NCI-H460 (cell line): ENCODE measurements at places on chromosomes 5 and 9. TPM values are rescaled to one million over a fixed set of nuclear protein-coding genes. Genes with fewer than 3 reads are reported as not detected.

The NCS1 gene
- 42.3 and 42.6 TPM in 2 replicates for total RNA-seq

The WWC1 gene
- total RNA-seq, result 19.0 and 21.0 TPM in 2 replicates

The CD274 gene
- total RNA-seq, result 91.1 and 98.4 TPM in 2 replicates

The PLAC8L1 gene
- total RNA-seq, result not detected in 2 replicates

The SPAG8 gene
- total RNA-seq, result 0.14 and 0.47 TPM in 2 replicates

The C1QTNF2 gene
- total RNA-seq, result not detected in 2 replicates

The TAL2 gene
- total RNA-seq, result not detected in 2 replicates

The PCDHB11 gene
- 5.4 and 6.0 TPM in 2 replicates for total RNA-seq

The FOXD4L4 gene
- 0.07 TPM in 1 of 2 replicates, not detected in the other for total RNA-seq

The PAEP gene
- 2.9 and 3.7 TPM in 2 replicates for total RNA-seq

The FCHO2 gene
- 17.7 and 17.9 TPM in 2 replicates for total RNA-seq

The EDIL3 gene
- total RNA-seq, result 33.7 and 39.4 TPM in 2 replicates

The ZNF483 gene
- total RNA-seq, result 1.6 and 2.6 TPM in 2 replicates

The TEX48 gene
- not detected in 2 replicates for total RNA-seq

The OBP2B gene
- total RNA-seq, result not detected in 2 replicates

The FYB1 gene
- 0.02 TPM in 1 of 2 replicates, not detected in the other for total RNA-seq

The KCNMB1 gene
- not detected in 2 replicates for total RNA-seq

The NUTM2G gene
- total RNA-seq, result not detected in 2 replicates

The IRX2 gene
- total RNA-seq, result 30.6 and 33.9 TPM in 2 replicates

The NUDT2 gene
- total RNA-seq, result 15.6 and 16.2 TPM in 2 replicates
